ENCODE measurements at places on chromosomes 13 and 19.

GRCh38 chr13:64723724-64724123 is 2506.4 kb downstream of the PCDH9 start:
- DNase-seq: no peak

GRCh38 chr19:17436874-17437267 is 11.6 kb downstream of the TMEM221 start:
- DNase-seq: no peak

GRCh38 chr13:37340901-37341670 is 235.6 kb upstream of the CSNK1A1L start:
- DNase-seq: no peak

DNA sequence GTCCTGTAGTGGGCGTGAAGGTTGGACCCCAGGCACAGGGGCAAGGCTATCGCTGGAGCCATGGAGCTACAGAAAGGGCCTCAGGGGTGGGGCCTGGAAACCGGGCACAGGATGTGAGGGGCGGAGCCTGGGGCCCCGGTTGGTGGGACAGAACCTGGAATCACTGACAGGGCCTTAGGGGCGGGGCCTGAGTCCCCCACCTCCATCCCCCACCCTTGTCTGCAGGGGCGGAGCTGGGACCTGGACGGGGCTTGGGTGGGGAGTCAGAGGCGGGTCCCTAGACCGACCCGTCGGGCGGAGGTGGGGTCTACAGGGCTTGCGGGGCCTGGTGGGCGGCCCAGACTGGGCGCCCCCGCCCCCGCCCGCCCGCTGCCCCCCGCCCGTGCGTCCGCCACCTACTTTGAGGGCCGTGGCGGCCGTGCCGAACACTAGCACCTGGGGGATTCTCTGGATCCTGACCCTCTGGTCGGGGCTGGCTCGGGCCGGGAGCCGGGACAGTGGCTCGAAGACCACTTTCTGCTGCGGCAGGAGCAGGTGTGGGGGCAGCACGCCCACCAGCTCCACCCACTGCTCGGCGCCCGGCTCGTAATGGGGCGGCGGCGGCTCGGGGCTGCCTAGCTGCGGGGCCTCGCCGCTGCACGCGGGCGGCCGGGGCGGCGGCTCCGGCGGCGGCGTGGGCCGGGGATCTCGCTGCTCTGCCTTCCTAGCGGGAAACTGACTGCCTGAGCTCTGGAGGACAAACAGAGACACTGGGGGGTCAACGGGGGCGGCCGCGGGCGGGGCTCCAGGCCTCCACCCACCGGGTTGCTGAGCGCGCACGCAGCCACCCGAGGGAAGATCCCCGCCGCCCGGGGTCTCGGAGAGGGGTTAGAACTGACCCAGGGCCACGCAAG is 26.3 kb downstream of the DCAF15 start:
- no peak for DNase-seq

GRCh38 chr19:18023622-18024251 is 15.8 kb downstream of the ARRDC2 start:
- peak; percentile 47 for DNase-seq

GRCh38 chr13:24822640-24823039 is 58.7 kb downstream of the RNF17 start:
- DNase-seq: peak; percentile 34

DNA sequence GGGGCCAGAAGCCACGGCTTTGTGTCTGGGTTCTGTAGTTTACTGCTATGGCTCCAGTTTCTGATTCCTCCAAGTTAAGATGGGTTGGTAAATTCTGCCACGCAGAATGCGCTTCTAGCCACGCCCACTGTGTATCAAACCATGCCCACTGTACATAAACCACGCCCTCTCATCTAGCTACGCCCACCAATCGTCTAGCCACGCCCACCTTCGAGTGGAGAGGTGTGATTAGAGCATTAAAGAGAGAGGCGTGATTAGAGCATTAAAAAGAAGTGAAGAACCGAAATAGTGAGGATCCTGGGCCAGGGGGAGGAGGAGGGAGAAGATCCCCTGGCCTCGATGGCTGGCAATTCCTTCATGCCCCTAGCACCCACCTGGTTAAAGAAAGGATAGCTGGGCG is 43.7 kb upstream of the ADGRE5 start:
- no peak for DNase-seq

- DNase-seq: no peak
These were observed 96.9 kb downstream of the TBC1D4 start for GRCh38 chr13:75384879-75385707.

GRCh38 chr13:78139765-78140164 is 221.1 kb upstream of the EDNRB start:
- DNase-seq: no peak

DNA sequence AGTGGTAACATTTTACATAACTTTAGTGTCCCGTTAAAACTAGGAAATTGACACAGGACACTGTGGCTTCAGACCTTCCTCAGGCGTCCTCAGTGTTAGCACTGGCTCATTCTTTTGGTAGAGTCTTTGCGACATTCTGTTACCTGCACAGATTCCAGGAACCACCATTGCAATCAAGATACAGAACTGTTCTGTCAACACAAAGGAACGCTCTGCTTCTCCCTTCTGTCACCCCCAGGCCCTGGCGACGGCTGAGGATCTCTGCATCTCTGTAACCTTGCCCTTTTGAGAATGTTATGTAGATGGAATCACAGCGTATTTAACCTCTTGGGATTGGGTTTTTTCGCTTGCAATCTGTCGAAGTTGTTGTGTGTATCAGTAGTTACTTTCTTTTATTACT is 22.6 kb downstream of the KDM4B start:
- DNase-seq: no peak

- no peak for DNase-seq
These were observed 1136.0 kb downstream of the PCDH17 start for GRCh38 chr13:58767566-58767965.

- DNase-seq: no peak
These were observed 2.8 kb downstream of the COL4A2 start for GRCh38 chr13:110309661-110310524.

DNA sequence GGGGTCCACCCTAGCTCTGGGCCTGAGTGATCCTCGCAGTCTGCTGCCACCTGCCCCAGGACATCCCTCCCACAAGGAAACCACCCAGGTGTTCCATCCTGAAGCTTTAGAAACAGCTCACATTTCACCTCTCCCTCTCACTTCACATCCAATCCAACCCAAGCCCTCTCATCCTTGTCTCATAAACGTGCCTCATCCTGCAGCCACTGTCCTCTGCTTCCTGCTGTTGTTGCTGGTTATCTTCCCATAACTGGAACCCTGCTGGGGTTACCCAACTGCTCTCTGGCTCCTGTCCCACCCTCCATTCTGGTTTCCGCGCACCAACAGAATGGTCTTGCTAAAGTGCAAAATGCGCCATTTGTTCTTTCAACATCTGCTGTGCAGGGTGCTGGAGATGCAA is 59.7 kb upstream of the MTIF3 start:
- no peak for DNase-seq

- no peak for DNase-seq
These were observed 32.5 kb downstream of the ZNF566 start for GRCh38 chr19:36456831-36457230.

- DNase-seq: no peak
These were observed 71.7 kb downstream of the SIAH3 start for GRCh38 chr13:45779901-45780300.

GRCh38 chr19:732148-733069 is 18.5 kb upstream of the MISP start:
- no peak for DNase-seq

DNA sequence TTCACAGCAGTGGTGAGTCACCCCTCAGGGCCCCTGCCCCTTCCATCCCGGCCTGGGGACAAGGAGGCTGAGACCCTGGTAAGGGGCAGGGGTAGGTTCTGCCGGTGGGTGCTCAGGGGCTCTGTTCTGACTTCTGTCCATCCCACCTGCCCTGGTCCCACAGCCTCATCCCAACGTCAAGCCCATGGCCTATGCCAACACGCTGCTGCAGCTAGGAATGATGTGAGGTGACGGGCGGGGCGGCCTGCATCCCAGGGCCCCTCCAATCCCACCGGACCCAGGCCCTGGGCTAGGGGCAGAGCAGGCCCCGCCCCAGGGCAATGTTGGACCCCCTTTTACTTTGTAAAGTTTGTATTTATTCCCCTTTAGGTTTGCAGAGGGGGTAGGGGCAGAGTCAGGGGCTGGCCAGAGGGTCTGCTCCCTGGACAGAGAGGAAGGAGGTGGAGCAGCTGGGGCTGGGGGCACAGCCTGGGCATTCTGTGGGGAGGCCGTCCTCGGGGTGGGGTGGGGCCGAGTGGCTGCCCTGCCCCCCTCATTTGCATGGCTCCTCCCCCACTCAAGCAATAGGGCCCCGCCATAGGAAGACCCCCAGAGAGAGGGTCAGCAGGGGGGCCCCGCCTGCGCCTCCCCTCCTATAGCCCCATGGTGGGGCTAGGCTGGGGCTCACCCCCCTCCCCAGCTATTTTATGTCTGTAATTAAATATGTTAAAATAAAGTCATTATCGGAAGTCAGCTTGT is 23.1 kb downstream of the CCDC8 start:
- DNase-seq: no peak

DNA sequence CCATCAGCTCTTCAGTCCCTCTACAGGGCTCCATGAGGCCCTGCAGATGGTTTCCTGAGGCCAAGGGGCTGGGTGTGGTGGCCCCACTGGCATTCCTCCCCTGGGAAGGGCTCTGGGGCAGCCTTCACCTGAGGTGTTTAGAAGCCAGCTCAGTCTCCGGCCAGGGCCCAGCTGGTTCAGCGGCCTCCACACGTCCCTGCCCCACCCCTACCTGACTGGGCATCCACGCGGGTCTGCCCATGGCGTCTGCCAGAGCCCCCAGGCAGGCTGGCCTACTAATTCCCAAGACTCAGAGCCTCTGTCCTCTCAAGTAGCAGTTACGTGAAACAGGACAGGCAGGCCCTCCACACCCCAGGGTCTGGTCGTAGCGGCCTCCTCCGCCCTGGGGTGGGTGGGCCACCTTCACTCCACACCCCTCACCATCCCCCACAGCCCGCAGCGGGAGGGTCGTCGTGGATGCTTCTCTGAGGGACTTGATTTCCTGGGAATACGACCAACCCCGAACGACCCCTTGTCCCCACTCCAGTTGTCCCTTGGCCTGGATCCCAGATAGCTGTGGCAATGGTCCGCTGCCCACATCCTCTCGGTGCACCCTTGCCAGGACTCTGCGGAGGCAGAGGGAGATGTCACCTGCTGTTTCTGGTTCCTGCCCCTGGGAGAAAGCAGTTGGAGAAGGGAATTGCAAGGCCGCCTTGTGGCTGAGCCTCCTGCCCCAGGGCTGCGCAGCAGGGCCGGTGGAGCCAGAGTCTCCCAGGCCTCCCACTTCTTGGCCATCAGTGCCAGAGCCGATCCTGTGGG is 24.3 kb downstream of the CAPN12 start:
- DNase-seq: no peak

- DNase-seq: no peak
These were observed 764 bp downstream of the ZNF626 start for GRCh38 chr19:20660473-20661140.

DNA sequence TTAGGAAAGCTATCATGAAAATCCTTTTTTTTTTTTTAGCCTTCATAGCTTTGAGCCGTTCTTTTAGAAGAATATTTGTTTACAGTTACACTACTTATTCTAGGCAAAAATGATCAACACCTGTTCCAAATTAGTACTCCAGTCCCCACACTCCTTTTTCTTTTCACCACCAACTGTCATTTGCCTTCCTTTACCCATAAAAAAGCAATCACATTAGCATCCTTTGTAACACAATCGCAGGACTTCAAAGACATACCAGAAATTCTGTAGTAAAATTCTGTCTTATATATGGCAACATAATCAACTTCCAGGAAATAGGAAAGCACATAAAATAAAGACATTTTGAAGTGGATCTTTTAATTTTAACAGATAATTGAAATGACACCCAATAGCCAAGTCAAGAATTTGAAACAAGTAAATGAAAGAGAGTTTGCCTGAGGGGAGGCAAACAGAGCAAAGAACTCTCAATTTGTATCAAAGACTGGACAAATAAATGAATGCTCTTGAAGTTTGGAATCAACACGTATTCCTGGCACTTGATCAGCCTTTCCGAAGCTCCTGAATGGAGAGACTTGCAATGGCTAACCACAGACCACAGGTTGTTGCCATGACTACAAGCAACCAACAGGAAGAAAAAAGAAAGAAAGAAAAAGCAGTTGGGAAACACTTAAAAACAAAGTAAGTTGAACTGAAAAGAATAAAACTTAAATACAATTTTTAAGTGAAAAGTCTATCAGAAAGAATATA is 206.8 kb downstream of the PCDH9 start:
- DNase-seq: no peak

- DNase-seq: no peak
These were observed 150.3 kb downstream of the KATNAL1 start for GRCh38 chr13:30156826-30157615.

DNA sequence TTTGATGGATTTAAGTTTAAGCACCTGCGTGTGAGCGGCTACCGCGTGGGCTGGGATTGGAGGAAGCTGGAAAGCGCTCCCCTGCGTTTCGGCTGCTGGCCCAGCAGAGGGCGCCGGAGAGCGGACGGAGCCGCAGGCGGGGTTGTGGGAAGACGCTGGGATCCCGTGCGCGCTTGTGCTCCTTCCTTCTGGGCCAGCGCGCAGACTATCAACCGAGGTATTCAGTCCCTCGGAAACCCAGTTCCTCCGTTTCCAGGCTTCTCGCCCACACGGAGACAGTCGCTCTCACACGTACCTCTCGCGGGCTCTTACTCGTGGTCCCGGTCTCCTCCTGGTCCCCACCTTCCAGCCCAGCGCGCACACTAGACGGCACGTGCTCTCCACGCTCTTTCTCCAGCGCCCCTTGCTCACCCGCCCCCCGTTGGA is 28.8 kb downstream of the EPN1 start:
- peak; percentile 69 for DNase-seq

GRCh38 chr19:52662631-52663030 is 24.5 kb upstream of the ZNF83 start:
- DNase-seq: no peak

DNA sequence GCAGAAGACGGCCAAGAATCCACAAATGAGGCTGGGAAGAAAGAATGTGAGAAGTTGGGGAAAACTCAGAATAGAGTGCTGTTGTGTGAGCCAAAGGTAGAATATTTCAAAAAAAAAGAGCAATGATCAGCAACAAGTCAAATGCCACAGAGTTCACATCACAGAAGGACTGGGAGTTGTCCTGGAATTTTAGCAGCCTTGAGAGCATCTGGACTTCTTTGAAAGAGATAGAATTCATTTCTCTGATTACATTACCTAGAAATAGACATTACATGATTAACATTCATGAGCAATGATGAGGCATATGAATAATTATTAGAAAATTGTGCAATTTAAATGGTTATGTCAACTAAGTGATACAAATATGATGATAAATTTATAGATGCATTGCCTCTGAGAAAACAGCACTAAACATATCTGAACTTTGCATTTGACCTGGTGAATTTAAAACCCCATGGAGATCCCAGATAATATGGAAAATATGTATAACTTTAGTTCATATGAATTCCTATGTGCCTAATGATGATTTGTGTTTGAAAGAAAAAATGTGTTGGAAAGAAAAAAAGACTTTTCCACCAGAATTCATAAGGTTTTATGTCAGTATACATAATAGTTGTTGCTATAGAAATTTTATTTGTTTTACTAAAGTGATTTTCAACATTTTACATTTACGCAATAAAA is 186.2 kb downstream of the POSTN start:
- DNase-seq: no peak

DNA sequence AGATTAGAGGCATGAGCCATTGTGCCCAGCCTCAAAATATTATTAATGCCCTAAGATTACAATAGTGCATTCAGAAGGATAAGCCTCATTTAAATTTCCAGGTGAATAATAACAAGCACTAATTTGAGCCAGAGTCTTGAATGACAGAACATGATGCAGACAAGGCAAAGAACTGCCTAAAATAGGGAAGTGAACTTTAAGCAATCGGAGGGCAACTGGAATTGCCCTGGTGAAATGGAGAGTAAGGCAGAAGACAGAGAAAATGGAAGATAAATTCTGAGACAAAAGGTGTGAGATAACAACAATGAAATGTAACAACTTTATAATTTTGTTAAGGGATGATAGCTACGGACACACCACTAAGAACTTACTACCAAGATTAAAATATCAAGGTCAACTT is 199.9 kb downstream of the DIAPH3 start:
- DNase-seq: no peak
